ENCODE measurements at places on chromosomes 12 and 14.

DNA sequence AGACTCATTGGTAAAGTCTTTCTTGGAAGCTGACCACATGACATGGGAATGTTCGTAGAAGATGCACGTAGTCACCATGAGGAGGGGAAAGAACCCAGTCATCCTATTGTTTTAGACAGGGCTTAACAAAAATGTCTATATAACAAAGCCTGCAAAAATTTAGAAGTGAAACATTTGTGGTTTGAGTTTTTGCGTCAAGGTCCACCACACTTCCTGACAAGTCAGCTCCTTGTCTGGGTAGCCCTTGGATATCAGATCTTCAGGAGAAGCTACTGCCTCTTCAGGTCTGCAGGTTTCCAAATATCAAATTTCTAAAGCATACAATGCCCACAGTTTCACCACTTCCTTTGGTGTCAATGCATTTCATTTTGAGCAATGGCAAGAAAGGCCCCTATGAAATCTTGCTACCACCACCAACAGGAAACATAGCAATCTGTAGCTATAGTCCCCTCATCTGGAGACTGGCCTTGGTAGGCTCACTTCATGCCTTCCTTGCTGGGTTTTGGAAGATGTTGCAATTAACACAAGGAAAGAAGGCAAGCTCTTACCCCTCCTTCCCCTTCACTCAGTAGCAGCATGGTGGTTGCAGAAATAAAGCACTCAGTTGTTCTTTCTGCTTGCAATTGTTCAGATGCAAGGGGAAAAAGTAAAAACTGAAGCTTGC lies 235.2 kb downstream of the PCNX1 start:
- DNase-seq: no peak

DNA sequence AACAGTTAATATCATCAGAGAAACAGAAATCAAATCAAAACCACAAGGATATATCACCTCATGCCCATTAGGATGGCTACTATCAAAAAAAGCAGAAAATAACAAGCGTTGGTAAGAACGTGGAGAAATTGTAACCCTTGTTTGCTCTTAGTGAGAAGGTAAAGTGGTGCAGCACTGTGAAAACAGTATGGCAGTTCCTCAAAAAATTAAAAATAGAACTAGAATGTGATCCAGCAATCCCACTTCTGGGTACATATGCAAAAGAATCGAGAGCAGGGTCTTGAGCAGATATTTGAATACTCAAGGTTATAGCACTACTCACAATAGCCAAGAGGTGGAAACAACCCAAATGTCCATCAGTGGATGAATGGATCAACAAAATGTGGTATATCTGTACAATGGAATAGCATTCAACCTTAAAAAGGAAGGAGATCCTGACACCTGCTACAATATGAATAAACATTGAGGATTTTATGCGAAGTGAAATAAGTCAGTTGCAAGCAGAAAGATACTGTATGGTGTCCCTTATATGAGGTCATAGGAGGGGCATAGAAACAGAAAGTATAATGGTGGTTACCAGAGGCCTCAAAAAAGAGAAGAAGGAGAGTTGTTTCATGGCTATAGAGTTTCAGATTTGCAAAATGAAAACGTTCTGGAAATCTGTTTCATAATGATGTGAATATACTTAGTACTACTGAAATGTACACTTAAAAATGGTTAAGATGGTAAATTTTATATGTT lies 131.0 kb upstream of the EEA1 start:
- DNase-seq: no peak

DNA sequence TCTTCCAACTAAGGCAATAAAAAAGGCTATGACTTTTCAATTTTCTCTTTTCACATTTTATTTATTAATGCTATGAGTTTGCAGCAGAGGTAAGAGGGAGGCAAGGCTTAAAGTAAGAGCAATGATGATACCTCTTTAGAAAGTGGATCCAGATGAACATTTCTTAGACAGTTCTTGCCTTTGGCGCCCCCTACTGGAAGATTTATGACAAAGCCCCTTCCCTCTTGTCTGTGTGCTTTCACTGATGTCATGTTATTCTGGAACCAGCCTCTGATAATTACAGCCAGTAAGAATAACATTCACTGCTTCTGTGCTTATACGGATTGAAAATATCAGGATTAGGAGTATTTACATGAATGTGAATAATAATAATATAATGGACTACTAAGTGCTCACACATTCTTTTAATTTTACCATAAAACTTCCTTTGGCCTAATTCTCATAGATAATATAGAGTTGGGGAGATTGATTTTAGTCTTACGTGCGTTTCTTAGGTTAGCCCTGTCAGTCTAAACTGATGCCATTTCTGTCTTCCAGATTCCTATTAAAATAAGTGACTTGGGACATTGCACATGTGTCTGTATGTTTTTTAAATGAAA lies 1929.9 kb upstream of the SEL1L start:
- DNase-seq: peak; percentile 17

DNA sequence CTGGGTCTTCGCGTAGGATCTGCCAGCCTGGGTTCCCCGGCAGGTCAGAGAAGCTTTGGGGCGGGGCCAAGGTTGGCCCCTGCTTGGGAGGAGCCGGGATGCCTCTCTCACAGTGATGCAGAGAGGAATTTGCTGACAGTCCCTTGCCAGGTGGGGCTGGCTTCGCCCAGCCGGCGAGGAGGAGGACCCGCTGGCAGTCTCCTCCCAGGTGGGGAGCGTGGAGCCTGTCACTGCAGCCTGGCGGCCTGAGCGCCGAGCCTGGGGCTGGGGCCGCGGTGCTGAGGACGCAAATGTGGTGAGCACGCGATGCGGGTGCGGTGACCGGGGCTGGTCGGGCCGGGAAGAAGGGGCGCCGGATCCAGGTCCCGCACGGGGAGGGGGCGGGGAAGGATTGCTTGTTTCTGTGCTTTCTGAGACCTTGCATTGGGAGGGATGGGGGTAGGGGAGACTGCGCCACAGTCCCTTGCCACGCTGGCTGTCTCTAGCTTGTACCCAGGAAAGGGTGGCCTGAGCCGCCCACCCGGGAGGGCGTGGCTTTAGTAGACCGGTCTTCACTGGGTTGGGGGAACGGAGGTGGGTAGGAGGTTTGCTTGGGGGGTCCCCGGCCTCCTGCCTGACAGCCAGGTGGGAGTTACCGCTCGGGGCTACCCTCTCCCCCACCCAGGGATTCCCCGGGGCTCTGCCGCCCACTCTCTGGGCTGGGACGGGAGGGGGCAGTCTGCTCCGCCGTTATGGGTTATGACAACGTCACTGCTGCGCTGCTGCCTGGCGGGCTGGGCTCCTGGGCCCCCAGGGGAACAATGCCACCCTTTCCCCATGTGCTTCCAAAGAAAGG lies at the start of gene TMEM63C:
Gene TMEM63C, plus strand, starts transcription at position 196 of the 835 bp plus-strand sequence. CDS start 37,016 bp downstream, outside the sequence.
- no peak for DNase-seq

GRCh38 chr12:130989391-130989790 lies 35.7 kb downstream of the ADGRD1 start:
- no peak for DNase-seq

- DNase-seq: no peak
These were observed 23.3 kb upstream of the AMIGO2 start for GRCh38 chr12:47102845-47103651.

GRCh38 chr12:86292480-86292879 lies 36.3 kb upstream of the MGAT4C start:
- DNase-seq: no peak

DNA sequence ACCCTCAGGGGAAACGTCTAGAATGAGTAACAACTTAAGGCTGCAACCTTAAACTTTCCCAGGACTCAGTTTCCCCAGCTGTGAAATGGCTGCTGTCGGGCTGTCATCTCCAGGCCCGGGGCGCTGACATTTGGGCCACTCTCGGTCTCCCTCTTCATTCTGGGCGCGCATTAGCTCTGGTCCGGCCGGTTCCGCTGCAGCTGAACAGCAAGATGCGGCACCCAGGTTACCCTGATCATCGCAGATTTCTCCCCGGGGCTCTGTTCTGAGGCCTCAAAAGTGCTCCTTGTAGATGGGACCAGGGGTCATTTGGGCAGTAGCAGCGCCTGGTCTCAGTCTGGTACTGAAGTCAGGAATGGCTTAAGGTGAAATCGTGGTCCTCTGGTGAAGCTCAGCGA lies 890 bp upstream of the BCL7A start:
- no peak for DNase-seq

GRCh38 chr14:71833476-71833875 lies 98.8 kb upstream of the RGS6 start:
- DNase-seq: no peak

GRCh38 chr12:93603762-93604161 lies 31.3 kb downstream of the SOCS2 start:
- no peak for DNase-seq

- no peak for DNase-seq
These were observed 211.5 kb downstream of the SLC41A2 start for GRCh38 chr12:104746467-104747088.

DNA sequence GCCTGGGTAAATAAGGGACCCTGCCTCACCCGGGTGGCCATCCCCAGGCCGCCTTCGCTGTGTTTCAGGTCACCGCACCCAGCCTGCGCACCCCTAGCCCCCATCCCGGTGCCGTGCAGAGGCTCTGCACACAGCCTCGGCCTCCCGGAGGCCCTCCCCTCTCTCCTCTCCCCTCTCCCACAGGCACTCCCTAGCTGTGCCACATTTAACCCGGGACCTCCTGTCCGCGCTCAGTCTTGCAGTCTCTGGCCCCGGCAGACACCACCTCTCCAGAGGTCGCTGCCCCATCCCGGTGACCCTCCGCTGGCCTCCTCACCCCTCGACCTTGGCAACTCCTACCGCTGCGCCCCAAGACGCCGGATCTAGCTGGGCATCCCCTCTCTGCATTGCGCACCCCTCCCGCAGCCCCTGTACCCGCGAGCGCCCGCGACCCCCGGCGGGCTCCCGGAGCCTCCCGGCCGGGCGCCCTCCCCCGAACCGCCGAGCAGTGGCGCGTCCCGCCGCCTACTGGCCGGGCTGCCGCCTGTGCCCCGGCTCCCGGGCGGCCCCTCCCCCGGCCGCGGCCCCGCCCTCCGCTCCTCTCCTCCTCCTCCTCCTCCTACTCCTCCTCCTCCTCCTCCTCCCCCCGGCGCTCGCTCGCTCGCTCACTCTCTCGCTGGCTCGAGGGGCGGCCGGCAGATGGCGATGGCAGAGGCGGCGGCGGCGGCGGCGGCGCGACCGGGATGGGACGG lies 120.7 kb downstream of the AACS start:
- peak; percentile 85 for DNase-seq

DNA sequence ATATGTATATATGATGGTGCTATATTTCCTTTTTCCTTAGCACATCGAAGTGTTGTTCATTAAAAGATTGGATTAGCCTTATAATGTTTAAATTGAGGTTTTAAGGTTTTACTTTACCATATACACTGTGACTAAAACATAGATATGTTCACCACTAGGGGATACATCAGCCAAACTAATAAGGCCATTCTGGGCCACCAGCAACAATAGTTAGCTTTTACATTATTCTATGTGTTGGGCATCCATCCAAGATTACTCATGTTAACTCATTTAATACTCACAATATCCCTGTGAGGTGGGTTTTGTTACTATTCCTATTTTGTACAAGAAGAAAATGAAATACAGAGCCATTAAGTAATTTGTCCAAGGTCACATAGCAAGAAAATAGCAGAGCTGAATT lies 202.6 kb upstream of the AVPR1A start:
- no peak for DNase-seq

DNA sequence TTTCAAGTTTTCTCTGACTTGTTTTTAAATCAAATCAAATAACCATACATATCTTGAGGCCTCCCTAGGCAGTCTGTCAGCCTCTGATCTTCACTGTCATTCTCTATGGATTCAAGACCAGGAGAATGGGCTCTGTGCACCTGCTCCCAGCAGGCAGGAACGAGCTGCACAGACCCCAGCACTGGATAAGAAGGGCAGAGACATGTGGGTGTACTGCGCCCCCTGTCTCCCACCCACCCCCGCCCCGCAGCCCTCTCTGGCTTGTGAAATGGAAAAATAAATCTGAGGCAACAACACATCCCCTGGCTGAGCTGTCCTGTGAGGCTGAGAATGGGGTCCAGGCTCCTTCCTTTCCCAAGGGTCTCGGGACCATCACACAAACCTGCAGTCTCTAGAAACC lies 26.3 kb downstream of the CLMN start:
- DNase-seq: no peak

GRCh38 chr12:129028844-129029243 lies 175.6 kb downstream of the GLT1D1 start:
- DNase-seq: no peak

GRCh38 chr14:70188659-70189455 lies at the start of gene SLC8A3:
Gene SLC8A3 (minus strand): TSS chr14:70188951. CDS start chr14:70168422, 20,529 bp downstream.
- peak; percentile 86 for DNase-seq

DNA sequence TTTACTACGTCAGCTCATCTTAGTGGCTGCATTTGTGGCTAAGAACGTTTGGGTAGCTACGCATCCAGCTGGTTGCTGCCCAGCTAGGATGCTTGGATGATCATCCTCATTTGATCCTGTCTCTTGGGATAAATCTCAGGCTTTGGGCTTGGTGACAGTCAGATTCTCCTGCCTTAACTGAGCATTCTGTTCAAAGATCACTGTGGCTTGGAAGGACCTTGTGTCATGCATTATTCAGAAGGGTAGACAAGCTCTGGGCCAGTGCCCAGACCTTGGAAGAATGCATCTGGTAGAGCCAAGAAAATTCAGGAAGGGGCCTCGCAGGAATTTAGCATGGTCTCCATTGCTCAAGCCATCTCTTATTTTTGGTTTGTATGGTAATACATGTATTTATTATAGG lies 188.4 kb downstream of the NRXN3 start:
- DNase-seq: peak; percentile 25

DNA sequence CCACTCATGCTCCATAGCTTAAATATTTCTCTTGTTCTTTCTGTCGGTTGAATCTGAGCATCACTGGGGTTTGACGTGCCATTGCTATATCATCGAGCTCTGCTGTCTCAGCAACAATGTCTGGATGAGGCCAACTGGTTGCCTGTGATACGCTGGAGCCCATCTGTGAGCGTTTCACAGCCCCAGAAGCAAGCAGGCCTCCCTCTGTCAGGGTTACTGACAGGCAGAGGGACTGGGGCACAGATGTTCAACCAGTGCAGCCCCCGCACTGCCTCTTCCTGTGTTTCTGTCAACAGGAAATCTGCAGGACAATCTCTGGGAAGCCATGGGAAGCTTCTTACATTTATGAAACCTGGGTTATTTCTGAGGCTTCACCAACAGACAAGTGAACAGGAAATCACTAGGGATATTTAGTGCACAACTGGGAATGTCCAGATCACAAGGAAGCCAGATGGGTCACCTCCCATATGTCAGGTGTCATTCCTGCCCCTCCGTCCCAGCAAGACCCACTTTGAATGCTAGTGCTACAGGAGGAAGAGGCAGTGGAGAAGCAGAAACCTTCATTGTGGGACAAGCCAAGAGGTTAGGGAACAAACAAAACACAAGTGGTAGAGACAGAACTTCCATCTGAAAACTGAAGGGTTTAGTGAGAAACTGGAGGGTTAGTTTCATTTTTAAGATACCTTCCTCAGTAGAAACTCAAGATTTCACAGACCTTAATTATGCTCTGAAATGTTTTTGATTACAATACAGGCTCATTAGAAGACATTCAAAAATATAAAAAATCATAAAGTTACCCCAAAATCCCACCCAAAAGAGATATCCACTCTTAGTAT lies 24.1 kb downstream of the DMAC2L start:
- DNase-seq: peak; percentile 66

GRCh38 chr12:56699020-56699661 lies 11.1 kb upstream of the PTGES3 start:
- no peak for DNase-seq
